ENCODE measurements at places on chromosomes 5 and 9.

GRCh38 chr5:133081036-133081435 is 29.2 kb downstream of the HSPA4 start:
- no peak for DNase-seq

- DNase-seq, result no peak
Measured at GRCh38 chr9:137353223-137354152, 51.4 kb upstream of the NRARP start.

GRCh38 chr9:70081120-70081495 is 37.5 kb downstream of the MAMDC2 start:
- no peak for DNase-seq

- DNase-seq, result no peak
Measured at GRCh38 chr9:95852059-95853032, 23.1 kb upstream of the ERCC6L2 start.

DNA sequence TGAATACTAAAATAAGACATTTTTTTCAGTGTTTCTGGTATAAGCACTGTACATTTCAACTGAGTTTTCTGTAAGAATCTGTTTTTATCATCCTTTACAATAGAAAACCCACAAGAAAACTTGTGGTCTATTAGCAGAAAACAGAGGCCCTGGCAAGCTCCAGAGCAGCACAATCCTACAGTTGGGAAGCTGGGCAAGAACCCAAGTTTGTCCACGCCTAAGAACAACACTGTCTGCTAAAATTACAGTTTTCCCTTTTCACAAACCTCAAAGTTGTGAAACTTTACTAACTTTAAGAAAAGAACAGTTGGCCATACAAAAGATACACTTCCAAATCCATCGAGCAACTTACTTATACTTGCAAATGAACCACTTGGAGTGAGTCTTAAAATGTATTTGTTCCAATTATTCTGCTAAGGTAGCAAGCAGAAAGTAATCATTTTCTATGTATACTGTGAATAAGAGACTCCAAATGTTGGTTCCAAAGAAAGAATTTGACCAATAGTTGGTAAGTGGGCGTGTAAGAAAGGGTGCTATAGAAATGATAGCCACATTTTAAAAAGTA is 982.0 kb upstream of the ARRDC3 start:
- no peak for DNase-seq

DNA sequence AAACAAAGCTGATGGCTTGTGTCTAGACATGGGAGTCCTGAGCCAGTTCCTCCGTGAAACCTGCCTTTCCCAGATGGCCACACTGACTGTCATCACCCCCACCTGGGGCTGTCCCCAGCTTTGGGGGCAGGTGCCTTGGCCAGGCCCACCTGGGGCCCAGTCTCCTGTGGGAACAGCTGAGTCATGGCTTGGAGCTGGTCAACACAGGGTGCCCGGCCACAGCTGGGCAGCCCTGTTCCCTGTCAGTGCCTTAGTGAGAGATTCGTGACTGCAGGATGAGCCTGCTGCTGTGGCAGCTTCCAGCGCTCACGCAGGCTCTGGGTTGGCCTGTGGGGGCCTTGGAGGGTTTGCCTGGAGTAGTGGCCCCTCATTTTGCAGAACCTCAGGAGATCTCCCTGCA is 56.5 kb downstream of the COL5A1 start:
- no peak for DNase-seq

DNA sequence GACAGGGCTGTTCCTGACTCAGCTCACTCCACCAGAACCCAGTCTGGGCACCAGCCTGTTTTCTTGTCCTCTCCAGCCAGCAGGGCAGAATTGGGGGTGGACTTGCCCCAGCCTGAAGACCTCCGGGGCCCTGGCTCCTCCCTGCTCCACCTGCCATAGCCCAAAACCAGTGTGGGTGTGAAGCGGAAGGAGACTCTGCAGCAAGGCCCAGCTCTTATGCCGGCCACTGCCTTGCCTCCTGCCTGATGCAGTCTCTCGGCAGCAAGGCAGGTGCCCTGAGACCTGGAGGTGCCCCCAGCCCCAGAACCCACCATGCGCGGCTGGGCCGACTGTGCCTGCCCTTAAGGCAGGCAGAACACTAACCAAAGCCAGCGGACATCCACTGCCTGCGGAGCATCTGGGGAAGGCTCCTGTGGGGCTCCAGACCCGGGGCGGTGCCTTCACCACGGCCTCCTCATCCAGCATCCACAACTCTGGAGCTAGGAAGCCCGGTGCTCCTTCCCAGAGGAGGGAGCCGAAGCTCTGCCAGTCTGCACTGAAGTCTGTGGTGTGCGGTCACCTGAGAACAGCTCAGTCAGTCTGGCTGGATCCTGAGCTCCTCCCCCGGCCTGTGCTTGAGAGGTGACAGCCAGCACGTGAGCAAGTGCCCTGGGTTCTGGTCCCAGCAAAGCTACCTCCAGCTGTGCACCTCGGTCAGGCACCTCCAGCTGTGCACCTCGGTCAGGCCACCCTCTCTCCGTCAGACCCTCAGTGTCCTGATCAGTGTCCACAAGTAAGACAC is 116.7 kb downstream of the ADAMTS2 start:
- no peak for DNase-seq

- no peak for DNase-seq
Measured at GRCh38 chr9:97866848-97867247, 13.8 kb downstream of the FOXE1 start.

DNA sequence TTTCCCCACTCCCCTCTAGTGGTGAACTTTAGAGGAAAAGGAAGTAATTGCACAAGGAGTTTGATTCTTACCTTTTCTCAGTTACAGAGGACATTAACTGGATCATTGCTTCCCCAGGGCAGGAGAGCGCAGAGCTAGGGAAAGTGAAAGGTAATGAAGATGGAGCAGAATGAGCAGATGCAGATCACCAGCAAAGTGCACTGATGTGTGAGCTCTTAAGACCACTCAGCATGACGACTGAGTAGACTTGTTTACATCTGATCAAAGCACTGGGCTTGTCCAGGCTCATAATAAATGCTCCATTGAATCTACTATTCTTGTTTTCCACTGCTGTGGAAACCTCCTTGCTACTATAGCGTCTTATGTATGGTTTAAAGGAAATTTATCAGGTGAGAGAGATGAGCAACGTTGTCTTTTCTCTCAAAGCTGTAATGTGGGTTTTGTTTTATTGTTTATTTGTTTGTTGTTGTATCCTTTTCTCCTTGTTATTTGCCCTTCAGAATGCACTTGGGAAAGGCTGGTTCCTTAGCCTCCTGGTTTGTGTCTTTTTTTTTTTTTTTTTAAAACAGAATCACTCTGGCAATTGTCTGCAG is 25.3 kb downstream of the SLC22A5 start:
- no peak for DNase-seq

DNA sequence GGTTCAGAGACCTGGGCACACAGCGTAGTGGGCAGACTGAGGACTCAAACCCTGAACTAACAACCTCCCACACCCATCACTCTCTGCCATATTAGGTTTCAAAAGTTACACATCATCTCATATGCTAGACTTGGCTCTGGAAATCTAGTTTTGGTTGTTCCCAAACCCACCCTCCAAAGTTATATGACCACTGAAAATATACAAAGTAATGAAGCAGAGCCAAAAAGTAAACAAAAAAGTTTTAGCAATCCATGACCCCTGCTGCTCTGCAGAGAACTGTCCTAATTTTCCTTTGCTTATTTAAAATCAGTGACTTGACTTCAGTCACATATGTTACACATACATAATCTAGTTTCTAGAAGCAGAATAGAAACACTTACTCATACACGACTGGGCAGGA is 155.6 kb upstream of the TAS2R1 start:
- no peak for DNase-seq

DNA sequence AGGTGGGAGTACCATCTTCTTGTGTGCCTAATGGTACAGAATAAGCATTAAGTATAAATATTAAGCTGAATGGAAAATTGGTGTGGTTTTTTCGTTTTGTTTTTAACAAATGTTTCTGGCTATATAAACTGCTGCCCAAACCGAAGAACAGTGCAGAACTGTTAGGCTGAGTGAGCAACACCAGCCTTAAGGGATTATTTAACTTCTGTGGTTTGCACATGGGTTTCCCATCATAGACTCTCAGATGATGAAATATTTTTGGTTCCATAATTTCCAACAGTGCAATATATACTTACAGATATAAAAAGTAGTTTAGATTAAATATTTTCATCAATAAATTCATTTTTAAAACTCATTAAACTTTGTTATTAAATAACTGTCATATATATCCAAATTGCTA is 16.4 kb downstream of the C5orf63 start:
- DNase-seq, result no peak

- no peak for DNase-seq
Measured at GRCh38 chr9:107954312-107954711, 464.7 kb upstream of the KLF4 start.
